ENCODE measurements at places on chromosomes 6 and 20. TPM values are rescaled to one million over a fixed set of nuclear protein-coding genes. Genes with fewer than 3 reads are reported as not detected.

DNA sequence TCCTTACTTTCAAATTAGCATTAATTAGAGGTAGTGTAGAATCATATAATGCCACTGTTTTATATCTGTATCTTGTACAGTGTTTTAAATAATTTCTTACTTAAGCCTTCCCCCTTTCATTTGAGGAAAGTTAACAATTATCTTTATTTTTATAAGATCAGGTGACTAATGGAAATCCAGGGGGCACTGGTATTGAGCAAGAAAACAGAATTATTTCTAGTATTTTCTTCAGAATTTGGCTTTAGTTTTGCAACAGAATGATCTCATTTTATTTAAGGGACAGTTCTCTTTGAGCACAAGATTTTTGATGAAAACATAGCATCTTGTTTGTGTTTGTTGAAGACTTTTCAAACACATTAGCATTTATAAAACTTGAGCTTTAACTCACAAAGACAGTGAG is 55.9 kb downstream of the RNF217 start:
- no peak for DNase-seq

Gene PDE10A
- total RNA-seq = 0.37 TPM

Gene ABHD16A
- 32.4 TPM for total RNA-seq

- no peak for DNase-seq
These were observed 72.5 kb downstream of the NDUFAF5 start for GRCh38 chr20:13857304-13857703.

DNA sequence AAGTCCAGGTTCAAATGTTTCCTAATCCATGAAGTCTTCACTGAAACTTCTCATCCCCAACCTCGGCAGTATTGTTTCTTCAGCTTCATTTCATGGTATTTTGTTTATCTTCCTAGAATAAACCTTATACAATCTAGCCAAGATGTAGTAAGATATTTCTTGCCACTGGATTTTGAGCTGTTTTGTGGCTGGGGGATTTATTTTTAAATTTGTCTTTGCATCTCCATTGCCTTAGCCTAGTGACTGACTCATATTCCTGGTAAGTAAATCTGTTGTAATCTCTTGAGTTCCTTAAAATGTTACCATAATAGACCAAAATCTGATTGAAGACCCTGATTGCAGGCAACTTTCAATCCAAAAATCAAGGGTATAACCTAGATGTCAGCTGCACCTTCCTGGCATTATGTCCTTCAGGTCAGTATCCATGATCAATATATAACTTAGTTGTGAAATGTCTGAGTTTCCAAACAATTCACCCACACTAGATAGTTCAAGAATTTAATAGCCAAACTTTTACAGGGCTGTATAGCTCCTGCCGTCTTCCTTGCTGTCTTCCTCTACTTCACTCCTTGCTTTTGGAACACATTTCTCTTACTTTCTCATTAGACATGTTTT is 4.7 kb upstream of the TRMT11 start:
- no peak for DNase-seq

DNA sequence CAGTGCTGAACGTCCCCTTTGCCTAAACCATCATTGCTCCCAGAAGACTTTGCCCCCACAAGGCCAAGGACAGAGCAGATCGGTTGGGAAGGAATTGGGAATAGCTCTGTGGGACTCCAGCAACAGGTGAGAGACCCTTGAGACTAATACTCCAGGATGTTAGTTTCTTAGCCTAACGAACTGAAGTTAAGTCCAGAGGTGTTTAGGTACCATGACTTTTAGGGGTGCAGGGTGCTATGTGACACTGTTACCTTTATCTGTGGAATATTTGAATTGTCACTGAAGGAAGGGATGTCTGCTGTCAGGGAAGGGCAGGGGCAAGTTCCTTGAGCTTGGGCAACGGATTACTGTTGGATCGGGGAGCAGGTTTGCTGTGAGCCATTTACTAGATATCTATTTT is 1.9 kb downstream of the BLCAP start:
- DNase-seq = no peak

DNA sequence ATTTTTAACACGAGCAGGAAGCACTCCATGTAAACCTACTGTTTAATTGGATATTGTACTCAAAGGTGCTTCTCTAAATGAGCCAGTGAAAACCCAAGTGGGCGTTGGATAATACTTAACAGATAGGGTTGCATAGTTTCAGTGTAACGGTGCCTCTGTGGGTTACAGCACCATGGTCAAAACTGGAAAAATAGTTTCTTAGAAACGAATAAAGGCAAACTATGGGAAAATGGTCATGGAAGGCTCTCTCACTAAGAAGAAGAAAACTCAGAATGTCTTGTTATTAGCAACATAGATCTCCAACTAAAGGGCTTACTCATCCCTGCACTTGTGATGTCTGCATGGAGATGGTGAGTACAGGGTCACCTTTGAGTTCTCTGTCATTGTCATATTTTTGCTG is 59.1 kb upstream of the NEDD9 start:
- DNase-seq = no peak

Gene MUC21
- total RNA-seq = not detected

Gene POPDC3
- 10.1 TPM for total RNA-seq

Gene APOM
- total RNA-seq = 2.2 TPM

Gene UCKL1
- 54.2 TPM for total RNA-seq

DNA sequence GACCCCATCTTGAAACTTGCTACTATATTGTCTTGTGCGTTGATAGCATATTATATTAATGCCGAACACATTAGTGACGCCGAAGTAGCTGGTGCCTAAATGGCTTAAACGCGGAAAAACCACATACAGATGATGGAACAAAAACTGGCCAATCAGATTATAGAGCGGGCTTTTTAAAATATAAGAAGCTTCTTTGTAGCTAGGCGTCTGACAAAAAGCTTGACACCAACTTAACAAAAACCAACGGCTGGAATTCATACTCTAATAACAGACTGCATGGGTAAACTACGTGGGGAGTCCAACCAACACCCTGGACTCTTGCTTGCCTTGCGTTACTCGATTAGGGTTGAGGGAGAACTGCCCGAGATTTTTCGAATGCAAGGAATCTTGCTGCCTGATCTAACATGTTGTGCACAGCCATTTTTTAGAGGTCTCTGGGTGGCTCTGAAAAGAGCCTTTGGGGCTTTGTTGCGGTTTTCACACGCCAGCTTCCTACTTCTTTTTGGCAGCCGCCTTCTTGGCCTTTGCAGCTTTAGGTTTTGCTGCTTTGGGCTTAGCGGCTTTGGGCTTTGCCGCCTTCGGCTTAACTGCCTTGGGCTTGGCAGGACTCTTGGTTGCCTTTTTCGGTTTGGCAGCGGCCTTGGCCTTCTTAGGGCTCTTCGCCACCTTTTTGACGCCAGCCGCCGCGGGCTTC is 45.7 kb downstream of the OR2B2 start:
- no peak for DNase-seq

DNA sequence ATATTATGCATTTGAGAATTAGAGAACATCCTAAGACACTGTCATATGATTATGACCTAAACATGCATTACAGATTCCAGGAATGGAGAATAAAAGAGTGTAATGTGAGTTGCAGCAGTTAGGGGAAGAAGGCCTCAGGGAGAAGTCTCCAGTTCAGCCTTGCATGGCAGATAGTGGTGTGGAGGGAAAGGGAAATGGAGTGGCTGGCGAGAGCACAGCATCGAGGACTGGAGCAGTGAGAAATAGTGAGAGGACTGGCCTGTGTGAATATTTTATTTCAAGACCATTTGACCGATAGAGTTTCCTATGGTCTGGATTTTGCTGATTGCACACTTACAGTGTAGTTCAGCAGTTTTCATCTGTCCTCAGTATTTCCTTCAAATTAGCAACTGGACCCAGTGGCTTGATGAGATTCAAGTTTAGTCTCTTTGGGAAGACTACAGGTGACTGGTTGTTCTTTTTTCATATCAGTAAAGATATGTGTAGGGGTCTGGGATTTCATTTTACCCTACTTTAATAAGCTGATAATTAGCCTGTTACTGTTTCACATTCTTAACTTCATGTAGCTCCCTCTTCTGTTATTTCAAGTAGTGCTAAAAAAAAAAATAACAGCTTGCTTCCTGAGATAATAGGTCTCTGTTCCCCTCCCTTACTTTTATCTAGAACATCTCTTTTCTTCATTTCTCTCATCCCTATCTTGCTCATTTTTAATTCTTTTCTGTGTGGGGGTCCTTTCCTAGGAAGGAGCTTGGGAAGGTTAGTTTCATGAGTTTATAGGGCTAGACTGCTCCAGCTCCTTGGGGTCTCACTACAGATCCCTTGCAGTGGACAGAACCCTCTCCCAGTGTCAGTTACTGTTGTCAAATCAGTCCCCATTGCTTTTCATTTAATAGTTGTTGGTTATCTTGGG is 27.9 kb downstream of the BLTP3A start:
- DNase-seq = no peak

Gene DNAH8
- total RNA-seq = not detected

GRCh38 chr6:170316071-170316470 is 9.5 kb downstream of the FAM120B start:
- DNase-seq = no peak

- DNase-seq = no peak
These were observed 47.1 kb downstream of the PEX7 start for GRCh38 chr6:136869451-136869850.

- no peak for DNase-seq
These were observed 156.4 kb upstream of the CARMIL1 start for GRCh38 chr6:25122622-25123237.

DNA sequence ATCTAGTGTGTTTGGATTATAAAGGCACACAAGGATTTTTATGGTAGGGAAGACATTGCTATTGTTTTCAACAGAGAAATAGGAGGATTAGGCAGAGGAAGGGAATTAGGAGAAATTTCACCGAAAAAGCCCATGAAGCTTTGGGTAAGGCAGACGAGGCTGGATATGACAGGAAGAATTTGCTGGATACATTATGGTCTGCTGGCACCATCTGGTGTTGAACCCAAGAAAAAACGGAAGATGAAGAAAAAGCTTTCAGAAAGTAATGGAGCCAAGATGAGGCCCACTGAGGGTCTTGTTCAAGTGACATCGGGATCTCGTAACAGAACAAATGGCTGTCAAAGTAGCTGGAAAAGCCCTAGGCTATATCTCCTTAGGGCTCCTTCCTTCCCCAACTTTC is 56.5 kb downstream of the OR2J2 start:
- no peak for DNase-seq

DNA sequence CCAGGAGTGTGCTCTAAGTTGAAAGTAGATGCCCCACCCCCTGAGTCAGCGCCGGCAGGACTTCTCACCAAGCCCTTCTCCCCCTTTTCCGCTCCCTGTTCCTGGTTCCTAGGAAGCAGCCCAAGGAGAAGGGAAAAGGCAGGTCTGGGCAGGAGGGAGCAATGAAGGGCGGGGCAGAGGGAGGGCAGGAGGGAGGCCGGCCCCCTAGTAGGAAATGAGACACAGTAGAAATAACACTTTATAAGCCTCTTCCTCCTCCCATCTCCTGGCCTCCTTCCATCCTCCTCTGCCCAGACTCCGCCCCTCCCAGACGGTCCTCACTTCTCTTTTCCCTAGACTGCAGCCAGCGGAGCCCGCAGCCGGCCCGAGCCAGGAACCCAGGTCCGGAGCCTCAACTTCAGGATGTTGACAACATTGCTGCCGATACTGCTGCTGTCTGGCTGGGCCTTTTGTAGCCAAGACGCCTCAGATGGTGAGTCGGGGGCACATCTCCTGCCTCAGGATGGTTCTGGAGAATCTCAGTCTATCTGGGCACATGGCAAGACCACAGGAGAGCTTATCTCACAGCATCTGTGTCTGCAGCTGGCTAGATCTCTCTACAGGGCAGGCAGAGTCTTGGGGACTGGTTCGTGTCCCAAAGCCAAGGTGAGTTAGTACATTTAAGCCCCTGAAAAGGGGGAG is at the start of gene PROCR:
Gene PROCR, plus strand, starts transcription at position 320 of the 681 bp plus-strand sequence. Its CDS starts 83 bp downstream, at position 403.
- DNase-seq = peak; percentile 92

Gene CCN2
- 3.1 TPM for total RNA-seq

DNA sequence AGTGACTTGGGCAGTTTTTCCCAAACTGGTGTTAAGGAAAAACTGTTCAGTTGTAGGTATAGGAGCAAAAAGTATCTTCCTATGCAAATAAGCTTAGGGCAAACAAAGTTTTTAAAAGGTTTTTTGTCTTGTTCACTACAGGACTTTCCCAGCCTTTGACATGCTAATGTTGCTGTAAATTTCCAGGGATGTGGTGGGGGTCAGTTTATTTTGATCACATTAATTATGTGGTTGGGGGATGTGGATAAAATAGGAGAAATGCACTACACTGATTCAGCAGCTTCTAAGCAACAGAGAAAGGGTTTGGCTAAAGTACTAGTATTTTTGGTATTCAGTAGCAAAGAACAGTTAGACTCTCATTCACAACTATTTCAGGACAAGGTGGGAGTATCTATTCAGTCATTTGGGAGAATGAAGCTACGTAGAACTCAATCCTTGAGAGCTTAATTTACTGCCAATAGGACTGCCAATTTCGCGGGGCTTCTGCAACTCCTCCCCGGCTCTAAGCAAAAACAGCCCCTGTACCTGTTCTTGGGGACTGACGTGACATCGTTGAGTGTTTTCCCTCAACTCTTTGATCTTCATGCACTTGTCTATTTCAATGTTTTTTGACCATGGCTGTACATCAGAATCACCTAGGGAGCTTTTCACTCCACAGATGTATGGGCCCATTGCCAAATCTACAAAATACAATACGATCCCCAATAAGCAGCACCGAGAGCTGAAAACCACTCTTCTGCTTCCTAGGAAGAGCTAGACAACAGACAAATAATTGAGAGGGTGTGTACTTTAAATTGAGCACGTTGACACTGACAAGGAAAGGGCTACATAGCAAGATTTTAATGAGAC is 94.8 kb upstream of the NHSL1 start:
- no peak for DNase-seq

DNA sequence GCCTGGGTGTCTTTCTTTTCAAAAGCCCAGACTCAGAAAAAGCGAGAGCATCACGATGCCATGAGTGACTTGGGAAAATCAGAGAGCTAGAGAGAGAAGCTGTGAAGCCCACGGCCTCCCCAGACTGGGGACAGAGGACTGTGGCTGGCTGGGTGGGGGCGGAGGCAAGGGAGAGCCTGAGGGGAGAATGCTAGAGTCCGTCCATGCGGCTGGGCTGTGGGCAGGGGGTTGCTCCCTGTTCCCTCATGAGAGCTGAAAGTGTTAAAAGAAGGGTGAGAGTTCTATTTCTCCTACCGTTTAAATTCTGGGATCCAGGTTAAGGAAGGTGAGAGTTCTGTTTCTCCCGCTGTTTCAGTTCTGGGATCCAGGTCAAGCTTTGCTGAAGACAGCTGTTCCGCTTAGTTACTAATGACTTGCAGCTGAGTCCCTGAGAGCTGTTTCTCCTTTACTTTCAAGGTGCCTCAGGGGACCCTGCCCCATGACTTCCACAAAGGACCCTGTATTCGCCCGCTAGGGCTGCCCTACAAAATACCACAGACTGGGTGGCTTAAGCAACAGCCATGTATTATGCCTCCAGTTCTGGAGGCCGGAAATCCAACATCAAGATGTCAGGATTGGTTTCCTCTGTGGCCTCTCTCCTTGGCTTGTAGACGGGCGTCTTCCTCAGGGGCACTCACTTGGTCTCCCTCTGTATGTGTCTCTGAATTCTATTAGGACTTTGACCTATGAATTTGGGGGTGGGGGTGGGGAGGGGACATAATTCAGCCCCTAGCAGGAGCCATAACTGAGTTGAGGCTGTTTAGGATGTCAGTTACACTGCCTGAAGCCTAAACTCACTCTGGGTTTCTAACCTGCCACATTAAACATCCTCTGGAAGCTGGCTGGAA is 127.0 kb downstream of the PXDC1 start:
- DNase-seq = no peak

Gene ARMC12
- total RNA-seq = 0.79 TPM

Gene RAB44
- total RNA-seq = 0.05 TPM

Gene PRRT1
- total RNA-seq = 6.1 TPM

- no peak for DNase-seq
These were observed 207.7 kb upstream of the JARID2 start for GRCh38 chr6:15038013-15038791.
